ENCODE measurements at places on chromosomes 3 and 15.

- DNase-seq, result no peak
These were observed 583 bp downstream of the EAF1 start for GRCh38 chr3:15427981-15428380.

GRCh38 chr3:37465174-37465573 is 290.8 kb upstream of the LRRFIP2 start:
- no peak for DNase-seq

GRCh38 chr3:193805448-193805847 is 212.4 kb downstream of the OPA1 start:
- DNase-seq, result peak; percentile 53

DNA sequence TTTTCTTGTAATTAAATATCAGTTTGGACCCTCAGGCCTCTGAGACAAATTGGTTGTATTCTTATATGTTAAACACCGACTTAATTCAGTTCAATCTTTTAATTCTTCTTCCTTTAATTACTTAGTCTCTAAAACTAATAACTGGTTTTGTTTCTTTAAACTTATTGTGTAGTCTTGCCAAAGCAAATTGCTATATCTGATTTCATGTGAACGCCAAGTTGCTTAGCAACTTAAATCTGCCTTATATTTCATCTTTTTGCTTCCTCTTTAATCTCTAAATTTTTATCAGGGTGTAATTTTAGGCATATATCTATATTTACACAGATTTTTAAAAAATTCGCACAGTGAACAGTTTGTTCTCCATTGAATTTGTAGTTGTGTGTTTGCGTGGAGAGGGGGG is 82.2 kb downstream of the CADM2 start:
- DNase-seq, result no peak

GRCh38 chr3:133390715-133391114 is 9.1 kb upstream of the BFSP2 start:
- no peak for DNase-seq

- DNase-seq, result no peak
These were observed 59.3 kb downstream of the CTDSPL start for GRCh38 chr3:37921025-37921424.

GRCh38 chr15:43514241-43515057 is 3.0 kb upstream of the MAP1A start:
- no peak for DNase-seq

- DNase-seq, result no peak
These were observed 14.6 kb upstream of the OR5K2 start for GRCh38 chr3:98482717-98483482.

DNA sequence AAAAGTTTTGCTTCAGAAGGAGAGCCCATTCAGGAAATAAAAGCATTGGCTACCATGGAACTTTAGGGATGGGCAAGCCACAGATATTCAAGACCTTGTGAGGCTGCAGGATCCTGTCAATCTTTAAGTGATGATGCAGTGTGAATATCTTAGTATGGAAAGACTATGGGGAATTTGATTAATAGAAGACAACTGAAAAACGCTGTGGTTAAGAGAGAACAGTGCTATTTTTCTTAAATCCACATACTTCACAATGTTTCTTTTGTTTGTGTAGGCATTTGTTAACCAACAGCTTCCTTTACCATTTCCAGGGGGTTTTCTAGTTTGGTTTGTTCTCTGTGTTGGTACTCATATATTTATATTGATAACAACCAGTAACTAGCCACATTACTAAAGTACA is 90.3 kb downstream of the TMEM212 start:
- DNase-seq, result no peak

- DNase-seq, result peak; percentile 99
These were observed 43.0 kb upstream of the ABI3BP start for GRCh38 chr3:101036213-101036618.

DNA sequence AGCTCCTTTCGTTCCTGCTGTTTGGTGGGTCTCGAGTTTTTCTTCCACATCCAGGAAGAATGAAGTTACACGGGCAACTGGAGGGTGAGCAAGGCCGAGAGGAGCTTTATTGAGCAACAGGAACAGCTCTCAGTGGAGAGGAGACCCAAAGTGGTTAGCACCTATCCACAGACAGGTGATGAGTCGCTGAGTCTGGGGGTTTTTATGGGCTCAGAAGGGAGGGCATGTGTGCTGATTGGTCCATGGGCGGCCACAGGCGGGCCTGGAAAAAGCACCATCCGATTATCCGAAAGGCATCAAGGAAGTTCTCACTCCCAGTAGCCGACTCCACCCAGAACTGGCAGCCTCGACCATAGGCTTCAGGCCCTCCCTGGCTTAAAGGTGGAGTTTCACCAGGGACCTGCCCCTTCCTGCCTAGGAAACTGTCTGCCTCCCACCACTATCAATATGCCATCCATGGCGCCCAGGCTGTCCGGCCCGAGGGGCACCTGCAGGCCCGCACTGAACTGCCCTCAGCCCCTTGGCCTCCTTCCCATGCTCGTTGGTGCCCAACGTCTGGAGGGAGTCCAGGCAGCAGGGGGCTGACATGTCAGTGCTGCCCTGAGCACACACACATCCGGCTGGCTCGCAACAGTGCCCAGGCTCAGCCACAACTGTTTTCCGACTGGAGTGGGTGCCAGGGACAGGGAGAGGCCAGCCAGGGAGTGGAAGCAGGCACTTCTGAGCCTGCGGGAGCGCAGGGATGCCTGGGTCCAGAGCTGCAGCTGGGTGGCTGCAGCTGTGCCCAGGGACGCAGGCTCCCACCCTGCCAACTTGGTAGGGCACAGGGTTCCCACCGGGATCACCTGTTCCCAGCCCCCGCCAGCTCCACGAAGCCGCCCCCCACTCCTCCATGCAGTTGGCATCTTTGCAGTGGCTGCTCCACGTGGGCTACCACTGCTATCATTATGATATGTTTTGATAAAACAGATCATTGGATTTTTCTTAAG is 170.2 kb downstream of the FNDC3B start:
- DNase-seq, result no peak

DNA sequence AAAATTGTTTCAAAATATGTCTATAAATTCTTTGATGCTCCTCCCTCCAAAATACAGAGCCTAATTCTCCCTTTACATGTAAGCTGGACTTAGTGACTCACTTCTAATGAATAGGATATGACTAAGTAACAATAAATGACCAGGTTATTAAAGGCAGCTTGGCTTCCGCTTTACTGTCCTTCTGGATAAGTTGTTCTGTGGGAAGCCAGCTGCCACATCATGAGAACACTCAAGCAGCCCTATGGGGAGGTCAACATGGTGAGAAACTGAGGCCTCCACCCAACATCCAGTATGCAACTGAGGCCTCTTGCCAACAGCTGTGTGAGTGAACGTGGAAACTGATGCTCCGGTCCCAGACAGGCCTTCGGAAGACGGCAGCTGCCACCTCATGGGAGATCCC is 247.3 kb upstream of the CHRM5 start:
- DNase-seq, result no peak

- no peak for DNase-seq
These were observed 34.8 kb downstream of the CHRD start for GRCh38 chr3:184414418-184415202.

DNA sequence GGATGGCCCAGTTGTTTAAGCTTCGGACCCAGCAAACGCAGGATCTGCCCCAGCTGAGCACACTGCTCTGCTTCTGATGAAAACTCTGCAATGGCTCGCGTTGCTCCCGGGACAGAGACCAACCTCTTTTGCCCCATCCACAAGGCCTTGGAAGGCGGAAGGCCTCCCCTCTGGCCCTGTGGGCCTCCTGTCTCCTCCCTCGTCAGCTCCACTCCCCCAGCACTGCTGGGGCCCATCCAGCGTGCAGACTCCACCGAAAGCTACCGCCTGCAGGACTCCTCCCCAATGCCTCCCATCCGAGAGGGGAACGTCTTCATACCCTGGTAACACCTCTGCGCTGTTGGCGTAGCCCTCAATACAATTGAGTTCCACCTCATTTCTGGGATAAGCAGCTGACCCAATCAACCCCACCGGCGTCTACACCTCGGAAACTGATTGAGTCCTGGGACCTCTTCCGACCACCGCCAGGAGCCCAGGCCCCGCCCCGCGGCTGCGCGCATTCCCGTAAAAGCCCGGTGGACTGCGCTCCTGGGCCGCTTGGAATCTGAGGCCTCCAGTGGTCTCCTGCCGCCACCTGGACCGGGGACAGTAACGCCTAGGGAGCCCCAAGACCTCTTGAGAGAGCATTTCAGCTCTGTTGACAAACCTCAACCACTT is at the start of gene PRR23E:
PRR23E (plus strand) TSS at position 556 of the 657 bp plus-strand sequence. CDS start 3,555 bp downstream, outside the sequence.
- no peak for DNase-seq

- DNase-seq, result no peak
These were observed 23.6 kb downstream of the DCLK3 start for GRCh38 chr3:36740787-36741186.

DNA sequence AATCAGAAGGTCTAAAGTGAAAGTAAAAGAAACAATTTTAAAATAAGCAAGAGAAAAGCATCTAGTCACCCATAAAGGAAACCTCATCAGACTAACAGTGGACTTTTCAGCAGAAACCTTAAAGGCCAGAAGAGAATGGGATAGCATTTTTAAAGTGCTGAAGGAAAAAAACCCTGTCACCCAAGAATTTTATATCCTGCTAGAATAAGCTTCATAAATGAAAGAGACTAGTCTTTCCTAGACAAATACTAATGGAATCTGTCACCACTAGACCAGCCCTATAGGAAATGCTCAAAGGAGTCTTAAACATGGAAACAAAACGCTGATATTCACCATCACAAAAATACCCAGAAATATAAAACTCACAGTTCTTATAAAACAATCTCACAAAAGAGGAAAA is 46.9 kb downstream of the TAMM41 start:
- no peak for DNase-seq

DNA sequence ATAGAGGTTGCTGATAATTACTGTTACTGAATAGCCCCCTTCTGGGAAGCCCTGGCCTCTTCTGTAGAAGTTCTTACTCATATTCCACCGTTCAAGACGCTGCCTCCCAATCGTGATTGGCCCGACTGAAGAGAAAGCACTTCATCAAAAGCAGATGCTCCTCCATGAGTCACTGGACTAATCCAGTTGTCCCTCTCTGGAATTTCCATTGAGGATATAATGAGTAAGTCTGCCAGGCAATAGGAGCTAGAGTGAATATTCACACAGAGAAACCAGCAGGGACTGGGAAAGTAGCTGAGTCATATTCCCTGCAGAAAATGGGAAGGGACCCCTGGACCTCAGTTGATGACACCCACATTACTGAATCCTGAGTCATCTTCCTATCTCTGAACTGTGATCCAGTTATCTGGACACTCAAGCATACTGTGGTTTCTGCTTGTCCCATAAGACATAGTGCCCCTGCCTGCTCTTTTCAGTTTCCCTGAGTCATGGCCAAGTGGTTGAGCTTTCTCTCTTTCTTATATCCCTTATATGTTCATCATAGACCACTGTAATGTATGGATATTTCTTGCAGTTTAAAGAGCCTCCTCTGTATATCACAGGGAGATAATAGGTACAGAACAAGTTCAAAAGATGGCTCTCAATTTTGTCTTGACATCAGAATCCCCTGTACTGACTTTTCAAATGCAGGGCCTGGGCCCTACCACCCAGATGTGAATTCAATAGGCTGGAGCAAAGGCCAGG is 151.2 kb upstream of the CDIN1 start:
- DNase-seq, result peak; percentile 100

DNA sequence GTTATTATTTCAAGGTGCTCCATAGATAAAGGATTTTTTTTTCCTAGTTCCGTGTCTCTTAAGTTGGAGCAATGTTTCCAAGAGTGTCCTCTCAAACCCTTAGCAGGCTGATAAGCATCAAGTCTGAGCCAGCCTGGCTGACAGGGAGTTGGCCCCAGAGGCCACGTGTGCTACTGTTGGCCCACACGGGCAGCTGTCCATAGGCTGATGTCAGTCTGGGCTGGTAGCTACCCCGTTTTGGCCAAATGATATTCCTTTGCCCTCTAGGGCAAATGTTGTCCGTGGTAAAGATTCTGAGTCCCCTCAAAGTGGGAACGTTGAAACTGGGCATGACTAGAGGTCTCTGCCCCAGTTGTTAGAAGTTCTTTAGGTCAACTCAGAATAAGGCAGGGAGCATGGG is 99.4 kb downstream of the FLNB start:
- DNase-seq, result no peak

- DNase-seq, result no peak
These were observed 253.2 kb downstream of the BBX start for GRCh38 chr3:107775974-107776373.
